RWPE2 (cell line): ENCODE measurements at places on chromosomes 1 and 21.
A peak's percentile ranks its signal among the peaks of the same experiment; 100 is the strongest.

DNA sequence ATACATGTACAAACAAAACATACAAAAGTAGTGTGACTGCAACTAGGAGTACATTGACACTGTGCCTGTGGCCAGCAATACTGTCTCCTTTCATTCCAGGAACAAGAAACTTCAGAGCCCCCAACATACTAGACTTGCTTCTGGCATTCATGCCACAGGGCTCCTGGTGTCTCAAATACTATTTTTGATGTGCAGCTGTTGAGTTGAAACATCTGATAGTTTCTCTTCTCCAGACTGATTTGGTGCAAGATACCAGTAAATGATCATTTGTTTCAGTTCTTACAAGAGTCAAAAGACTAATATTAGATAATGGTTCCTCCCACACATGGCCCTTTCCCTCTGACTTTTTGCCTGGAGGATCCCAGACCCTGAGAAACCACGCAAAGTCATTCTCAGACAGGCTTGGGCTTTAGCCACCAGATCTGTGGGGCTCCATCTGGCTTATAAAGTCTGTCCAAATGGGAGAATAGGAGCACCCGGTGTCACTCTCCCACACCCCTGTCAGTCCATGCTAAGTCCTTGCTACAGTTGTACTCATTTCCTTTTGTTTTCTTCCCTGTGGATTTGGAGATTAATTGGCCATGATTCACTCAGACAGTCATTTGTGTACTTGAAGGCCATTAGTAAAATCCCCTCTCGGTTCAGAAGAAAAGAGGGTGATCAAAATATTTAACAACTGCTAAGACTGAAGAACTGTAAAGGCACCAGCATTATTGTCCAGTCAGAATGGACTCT lies 163.5 kb upstream of the RUNX1 start:
- no peaks in the 10 kb centered on the region for H3K36me3 ChIP-seq
- peak overlapping the region; percentile 16 for H3K27ac ChIP-seq
- H3K4me3 ChIP-seq = no peak overlapping the region
- no peak for DNase-seq
- H3K27me3 ChIP-seq = no peaks in the 10 kb centered on the region

GRCh38 chr1:203320591-203321272 lies 15.4 kb downstream of the BTG2 start:
- H3K4me3 ChIP-seq = no peak overlapping the region
- H3K27me3 ChIP-seq = no peaks in the 10 kb centered on the region
- H3K36me3 ChIP-seq = no peaks in the 10 kb centered on the region
- H3K27ac ChIP-seq = no peak overlapping the region

- H3K4me3 ChIP-seq = no peak overlapping the region
- peaks cover 12% of the 10 kb centered on the region for H3K4me1 ChIP-seq
- no peak overlapping the region for H3K27ac ChIP-seq
Measured at GRCh38 chr1:156874572-156875340, 14.1 kb downstream of the NTRK1 start.

DNA sequence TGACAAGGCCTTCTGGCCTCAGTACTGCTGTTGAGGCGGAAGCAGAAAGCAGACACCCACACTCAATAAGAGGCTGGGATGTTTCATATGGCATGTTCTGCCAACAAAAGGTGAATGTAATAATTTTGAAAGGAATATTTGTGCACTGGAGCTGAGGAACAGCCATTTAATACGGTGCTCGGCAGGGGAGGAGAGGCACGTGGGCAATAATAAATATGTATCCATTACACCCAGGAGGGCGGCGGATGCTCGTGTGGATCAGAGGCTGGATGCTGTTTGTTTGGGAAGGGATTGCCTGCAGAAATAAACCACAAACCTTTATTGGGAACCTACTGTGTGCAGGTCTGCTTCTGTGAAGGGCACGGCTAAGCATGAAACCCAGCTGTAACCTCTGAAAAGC lies 92.0 kb downstream of the VWA5B1 start:
- no peak overlapping the region for H3K27ac ChIP-seq
- no peak overlapping the region for H3K4me3 ChIP-seq
- DNase-seq = peak; percentile 4
- H3K36me3 ChIP-seq = no peaks in the 10 kb centered on the region

- H3K27ac ChIP-seq = no peak overlapping the region
- no peaks in the 10 kb centered on the region for H3K27me3 ChIP-seq
- no peak overlapping the region for H3K4me3 ChIP-seq
Measured at GRCh38 chr1:7474786-7475502, 296.2 kb upstream of the VAMP3 start.
